ENCODE measurements at places on chromosomes 5 and 9.
A peak's percentile ranks its signal among the peaks of the same experiment; 100 is the strongest.

- DNase-seq, result no peak
Measured at GRCh38 chr9:92435263-92435662, 11.0 kb upstream of the OMD start.

GRCh38 chr5:95646569-95647431, at the start of gene RFESD:
RFESD (plus strand) TSS chr5:95646777; CDS start chr5:95652272, 5,495 bp downstream.
- peak; percentile 81 for DNase-seq

GRCh38 chr5:76583163-76584047, 39.8 kb downstream of the F2RL2 start:
- DNase-seq, result no peak

DNA sequence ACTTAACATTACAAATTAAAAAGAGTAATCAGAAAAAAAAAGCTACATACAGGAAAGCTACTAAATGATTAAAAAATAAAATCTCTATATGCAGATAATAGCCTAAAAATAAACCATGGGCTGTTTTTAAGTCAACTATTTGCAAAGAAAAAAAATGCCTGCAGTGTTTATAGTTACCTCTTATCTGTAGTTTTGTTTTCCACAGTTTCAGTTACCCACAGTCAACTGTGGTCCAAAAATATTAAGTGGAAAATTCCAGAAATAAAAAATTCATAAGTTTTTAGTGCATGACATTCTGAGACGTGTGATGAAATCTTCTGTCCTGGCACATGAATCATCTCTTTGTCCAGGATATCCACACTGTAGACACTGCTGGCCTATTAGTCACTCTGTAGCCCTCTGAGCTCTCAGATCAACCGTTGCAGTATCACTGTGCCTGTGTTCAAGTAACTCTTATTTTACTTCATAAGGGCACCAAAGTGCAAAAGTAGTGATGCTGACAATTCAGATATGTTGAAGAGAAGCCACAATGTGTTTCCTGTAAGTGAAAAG, 59.2 kb downstream of the PRELID2 start:
- DNase-seq, result no peak

DNA sequence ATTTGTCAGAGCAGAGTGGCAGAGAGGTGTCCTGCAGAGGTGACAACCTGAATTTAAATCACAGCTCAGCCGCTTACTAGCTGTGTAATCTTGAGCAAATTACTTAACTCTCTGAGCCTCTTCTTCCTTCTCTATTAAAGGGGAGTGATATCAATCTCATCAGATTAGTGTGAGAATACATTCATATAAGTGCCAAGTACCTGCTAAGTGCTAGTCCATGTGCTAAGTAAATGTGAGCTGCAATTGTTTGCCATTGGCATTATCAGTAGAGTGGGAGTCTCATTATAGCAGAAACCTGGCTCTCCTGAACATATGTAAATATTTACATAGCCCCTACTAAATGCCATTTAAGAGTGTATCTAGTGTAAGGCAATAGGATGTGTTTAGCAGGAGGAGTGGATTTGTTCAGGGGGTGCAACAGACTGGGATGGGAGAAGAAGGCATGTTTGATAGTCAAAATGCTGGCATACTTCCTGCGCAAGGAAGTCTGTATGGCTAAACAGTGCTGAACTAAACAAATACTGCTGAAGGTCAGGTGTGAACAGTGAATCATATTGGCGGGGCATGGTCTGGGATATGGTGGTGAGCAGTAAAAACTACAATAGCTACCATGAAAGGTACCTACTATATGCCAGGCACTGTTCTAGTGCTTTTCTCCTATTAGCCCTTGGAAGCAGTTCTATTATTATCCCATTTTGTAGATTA, 74.5 kb downstream of the F2RL2 start:
- no peak for DNase-seq

DNA sequence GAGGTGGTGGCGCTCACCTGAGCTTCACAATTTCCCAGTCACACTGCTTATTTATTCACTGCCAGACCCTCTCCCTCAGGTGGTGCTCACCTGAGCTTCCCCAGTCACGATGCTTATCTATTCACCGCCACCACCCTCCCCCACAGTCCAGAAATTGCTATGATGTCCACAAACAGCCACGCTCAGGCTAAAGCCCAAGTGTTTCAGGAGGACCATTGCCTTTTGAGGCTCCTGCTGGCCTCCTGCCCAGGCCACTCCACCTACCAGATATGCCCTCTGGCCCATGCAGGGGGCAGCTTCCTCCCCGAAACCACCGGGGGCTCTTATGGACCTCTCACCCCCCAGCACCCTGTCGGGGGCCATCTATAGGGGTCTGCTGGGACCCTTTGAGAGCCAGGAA, 4.6 kb downstream of the PDLIM7 start:
- DNase-seq, result no peak

Data from GM18507 (cell line).